ENCODE measurements at places on chromosomes 16 and 17. TPM values are rescaled to one million over a fixed set of nuclear protein-coding genes. Genes with fewer than 3 reads are reported as not detected.

DNA sequence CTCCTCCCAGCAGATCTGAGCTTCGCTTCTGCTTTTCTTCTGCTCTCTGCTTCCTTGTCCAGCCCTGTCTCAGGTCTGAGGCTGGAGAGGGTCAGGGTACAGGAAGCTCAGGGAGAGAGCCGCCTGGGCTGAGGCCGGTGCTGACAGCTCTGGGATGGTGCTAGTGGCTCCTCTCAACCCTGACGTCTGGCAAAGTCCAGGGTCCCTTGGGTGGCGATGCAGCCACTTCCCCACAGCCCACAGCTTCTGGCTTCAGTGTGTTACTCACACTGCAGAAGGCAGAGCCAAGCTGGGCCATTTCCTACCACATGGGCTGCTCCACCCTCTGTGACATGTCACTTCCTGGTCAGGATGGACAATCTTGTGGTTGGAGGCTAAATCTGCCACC is at the start of gene CD300C:
TSS of gene CD300C (minus strand) at position 273 of the 388 bp plus-strand sequence. CDS start 333 bp downstream, outside the sequence.
- H3K4me3 ChIP-seq, result no peak within 1 kb of the TSS
- DNase-seq, result no peak
- no peaks in the 10 kb centered on the region for H3K36me3 ChIP-seq
- H3K27ac ChIP-seq, result peak within 1 kb of the TSS; percentile 17

GRCh38 chr16:26816266-26816665 is 250.5 kb upstream of the C16orf82 start:
- H3K36me3 ChIP-seq, result no peaks in the 10 kb centered on the region
- H3K4me1 ChIP-seq, result no peaks in the 10 kb centered on the region
- no peak overlapping the region for H3K4me3 ChIP-seq
- DNase-seq, result no peak
- H3K27ac ChIP-seq, result no peak overlapping the region
- peaks cover 30% of the 10 kb centered on the region for H3K27me3 ChIP-seq

DNA sequence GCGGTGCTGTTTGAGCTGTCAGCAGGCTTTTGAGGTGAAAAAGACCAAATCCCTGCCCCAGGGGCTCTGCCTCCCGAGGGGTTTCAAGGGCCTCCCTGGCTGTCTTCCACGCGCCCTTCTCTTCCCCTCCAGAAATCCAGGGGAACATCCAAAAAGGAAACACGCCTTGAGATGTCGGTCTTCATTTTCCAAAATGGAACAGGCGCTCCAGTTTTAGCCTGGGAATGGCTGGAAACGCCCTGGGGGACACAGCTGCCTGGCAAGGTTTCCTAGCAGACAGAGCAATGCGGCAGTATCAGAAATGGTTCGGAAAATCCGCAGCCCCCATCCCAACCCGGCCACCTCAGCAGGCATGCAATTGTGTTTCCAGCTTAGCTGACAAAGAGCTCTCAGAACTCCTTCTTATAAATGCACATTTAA is 16.6 kb upstream of the LITAF start:
- no peaks in the 10 kb centered on the region for H3K4me1 ChIP-seq
- DNase-seq, result no peak
- peaks cover 3% of the 10 kb centered on the region for H3K27me3 ChIP-seq
- H3K27ac ChIP-seq, result no peak overlapping the region
- no peaks in the 10 kb centered on the region for H3K36me3 ChIP-seq

DNA sequence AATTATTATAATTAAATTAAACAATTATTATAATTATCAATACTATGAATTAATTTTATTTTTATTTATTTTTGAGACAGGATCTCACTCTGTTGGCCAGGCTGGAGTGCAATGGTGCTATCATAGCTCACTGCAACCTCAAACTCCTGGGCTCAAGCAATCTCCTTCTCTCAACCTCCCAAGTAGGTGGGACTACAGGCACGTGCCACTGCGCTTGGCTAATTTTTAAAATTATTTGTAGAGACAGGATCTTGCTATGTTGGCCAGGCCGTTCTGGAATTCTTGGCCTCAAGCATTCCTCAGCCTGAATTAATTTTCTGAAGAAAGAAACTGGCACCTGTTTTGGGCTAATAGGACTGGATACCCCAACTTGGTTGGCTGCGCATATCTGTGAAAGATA is 10.3 kb downstream of the GNA13 start:
- no peaks in the 10 kb centered on the region for H3K27me3 ChIP-seq
- H3K36me3 ChIP-seq, result peaks cover 24% of the 10 kb centered on the region
- DNase-seq, result no peak

TP53TG3 gene
- not detected for total RNA-seq

DNA sequence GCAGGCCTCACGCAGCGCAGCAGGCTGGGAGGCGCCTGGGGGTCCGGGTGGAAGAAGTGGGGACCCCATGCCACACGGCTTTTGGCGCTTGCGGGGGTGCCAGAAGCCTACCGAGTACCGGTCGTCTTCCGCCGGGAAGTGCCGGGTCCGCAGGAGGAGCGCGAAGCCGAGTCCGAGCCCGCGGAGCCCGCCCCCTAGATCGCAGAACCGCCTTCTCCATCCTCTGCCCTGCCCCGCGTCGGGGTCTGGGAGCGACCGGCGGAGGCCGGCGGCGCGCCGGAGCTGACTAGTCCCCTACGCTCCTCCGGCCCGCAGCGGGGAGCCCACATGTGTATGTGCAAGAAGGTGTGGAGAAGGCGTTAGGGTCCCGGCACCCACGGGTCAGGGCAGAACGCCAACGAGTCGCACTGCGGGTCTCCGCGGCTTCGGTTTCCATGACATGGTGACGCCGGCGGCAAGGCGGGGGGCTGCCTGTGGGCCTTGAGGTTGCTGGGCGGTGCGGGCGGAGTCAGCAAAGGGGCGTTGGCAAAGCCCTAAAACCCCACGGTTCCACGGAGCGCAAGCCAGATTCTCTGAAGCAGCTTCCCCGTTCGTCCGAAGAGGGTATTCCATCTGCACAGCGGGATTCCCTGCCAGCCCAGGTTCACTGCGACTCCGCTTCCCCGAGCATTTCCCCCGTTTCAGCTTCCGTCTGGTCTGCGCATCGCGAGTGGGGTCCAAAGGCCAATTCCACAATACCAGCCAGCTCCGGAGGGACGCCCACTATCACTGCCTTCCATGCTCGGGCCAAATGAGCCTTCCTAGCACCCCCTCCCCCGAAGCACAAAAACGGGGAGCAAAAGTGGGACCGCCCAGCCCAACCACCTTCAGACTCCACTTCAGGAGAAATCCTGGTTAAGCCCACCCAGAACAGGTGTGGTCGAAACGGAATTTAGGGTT is 2.3 kb upstream of the LHX1 start:
- H3K4me3 ChIP-seq, result peak overlapping the region; percentile 65
- no peak overlapping the region for H3K27ac ChIP-seq
- H3K4me1 ChIP-seq, result peaks cover 46% of the 10 kb centered on the region
- DNase-seq, result no peak
- H3K27me3 ChIP-seq, result peaks cover 96% of the 10 kb centered on the region

- H3K4me1 ChIP-seq, result no peaks in the 10 kb centered on the region
- peaks cover 12% of the 10 kb centered on the region for H3K27me3 ChIP-seq
- no peaks in the 10 kb centered on the region for H3K36me3 ChIP-seq
- DNase-seq, result no peak
- H3K27ac ChIP-seq, result no peak overlapping the region
These were observed 79.7 kb downstream of the CYLD start for GRCh38 chr16:50821586-50821985.

DNA sequence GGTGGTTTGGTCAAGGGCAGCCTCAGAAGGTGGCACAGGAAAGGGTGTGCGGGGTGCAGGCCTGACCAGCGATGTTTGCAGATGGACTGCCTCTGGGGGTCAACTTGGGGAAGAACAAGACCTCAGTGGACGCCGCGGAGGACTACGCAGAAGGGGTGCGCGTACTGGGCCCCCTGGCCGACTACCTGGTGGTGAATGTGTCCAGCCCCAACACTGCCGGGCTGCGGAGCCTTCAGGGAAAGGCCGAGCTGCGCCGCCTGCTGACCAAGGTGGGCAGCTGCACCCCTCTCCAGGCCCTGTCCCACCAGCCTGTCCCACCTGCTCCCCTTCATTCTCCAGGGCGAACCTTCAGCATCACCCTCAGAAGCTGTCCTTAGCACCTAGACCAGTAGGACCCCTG is 12.5 kb downstream of the DHODH start:
- H3K4me3 ChIP-seq, result no peak overlapping the region
- H3K27ac ChIP-seq, result no peak overlapping the region
- peaks cover 20% of the 10 kb centered on the region for H3K36me3 ChIP-seq
- no peaks in the 10 kb centered on the region for H3K4me1 ChIP-seq

DNA sequence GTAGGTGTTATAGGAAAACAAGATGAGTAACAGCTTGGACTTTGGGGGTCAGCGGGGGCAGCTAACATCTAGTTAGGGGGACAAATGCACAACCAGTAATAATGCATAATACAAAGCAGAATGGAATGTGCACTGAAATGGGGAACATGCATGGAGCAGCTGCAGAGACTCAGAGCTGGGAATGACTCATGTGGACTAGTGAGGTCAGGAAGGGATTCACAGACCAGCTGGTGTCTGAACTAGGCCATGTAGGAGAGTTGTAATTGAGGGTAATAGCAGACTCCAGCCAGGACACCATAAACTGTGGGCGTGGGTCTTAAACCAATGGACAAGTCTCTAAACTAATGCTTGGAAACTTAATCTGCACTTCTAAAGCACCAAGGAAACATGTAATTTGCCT is 176.8 kb upstream of the ASIC2 start:
- DNase-seq, result no peak
- H3K4me3 ChIP-seq, result no peak overlapping the region
- H3K4me1 ChIP-seq, result no peaks in the 10 kb centered on the region
- H3K36me3 ChIP-seq, result no peaks in the 10 kb centered on the region

DNA sequence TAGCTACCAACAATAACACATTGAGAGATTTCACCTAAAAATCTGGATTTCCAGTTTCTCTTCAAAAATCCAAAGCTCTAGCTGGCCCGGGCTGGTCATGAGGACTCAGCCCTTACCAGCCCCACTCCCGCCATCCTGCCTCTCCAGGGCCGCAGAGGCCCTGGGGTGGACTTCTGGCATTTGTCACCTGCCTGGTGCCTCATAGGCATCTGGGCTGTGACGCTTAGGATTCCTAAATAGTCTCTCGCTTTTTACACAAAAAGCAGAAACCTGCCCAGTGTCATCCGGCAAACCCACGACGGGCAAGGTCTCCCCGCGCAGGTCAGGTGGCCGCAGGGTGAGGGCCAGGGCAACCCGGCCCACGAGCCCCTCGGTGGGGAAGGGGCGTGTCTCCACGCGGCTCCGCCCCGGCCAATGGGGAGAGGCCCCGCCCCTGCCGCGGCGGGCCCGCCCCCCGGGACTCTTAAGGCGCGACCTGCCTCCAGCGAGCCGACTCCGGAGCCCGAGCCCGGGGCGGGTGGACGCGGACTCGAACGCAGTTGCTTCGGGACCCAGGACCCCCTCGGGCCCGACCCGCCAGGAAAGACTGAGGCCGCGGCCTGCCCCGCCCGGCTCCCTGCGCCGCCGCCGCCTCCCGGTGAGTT is at the start of gene VASN:
TSS of gene VASN (plus strand) at position 492 of the 644 bp plus-strand sequence. CDS start 9,030 bp downstream, outside the sequence.
- H3K36me3 ChIP-seq, result no peaks in the 10 kb centered on the region
- peak; percentile 76 for DNase-seq
- peaks cover 13% of the 10 kb centered on the region for H3K4me1 ChIP-seq
- peak within 1 kb of the TSS; percentile 67 for H3K27ac ChIP-seq

GRCh38 chr16:2427526-2427925 is 1.7 kb upstream of the CCNF start:
- H3K36me3 ChIP-seq, result no peaks in the 10 kb centered on the region
- H3K27me3 ChIP-seq, result peaks cover 17% of the 10 kb centered on the region
- peaks cover 11% of the 10 kb centered on the region for H3K4me1 ChIP-seq
- no peak for DNase-seq
- H3K27ac ChIP-seq, result no peak overlapping the region
- H3K4me3 ChIP-seq, result peak overlapping the region; percentile 49

DNA sequence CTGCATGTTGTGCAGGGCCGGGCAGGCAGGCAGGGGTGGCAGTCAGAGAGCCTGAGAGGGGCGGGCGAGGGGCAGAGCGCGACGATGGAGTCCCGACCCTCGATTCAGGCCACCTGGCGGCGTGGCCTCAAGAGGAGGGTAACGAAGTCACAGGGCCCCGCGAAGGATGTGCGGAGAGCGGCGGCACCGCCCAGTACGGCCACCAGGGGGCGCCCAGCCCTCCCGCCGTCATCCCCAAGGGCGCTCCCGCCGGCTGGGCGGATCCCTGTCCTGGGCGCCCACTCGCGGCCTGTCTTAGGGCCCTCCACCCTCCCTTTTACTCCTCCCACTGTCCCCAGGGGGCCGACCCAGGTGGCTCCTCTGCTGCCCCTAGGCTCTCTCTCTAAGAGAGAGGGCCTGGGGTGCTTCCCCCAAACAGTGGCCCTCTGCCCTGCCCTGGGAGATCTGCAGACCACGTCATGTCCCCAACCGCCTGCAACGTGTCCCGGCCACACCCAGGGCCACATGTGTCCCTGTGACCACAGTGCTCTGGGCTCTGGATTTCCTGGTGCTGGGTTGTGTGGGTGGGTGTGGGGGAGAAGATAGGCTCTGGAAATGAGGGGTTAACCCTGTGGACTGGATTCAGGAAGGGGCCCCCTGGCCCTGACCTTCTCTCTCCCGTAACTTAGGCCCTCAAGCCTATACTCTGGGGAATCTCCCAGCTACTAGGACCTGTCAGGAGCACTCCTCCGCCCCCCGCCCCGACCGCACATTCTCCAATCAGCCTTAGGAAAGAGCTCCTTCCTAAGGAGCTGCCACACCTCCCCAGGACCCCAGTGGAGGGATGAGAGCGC is 5.9 kb downstream of the DPEP2 start:
- H3K27me3 ChIP-seq, result peaks cover 4% of the 10 kb centered on the region
- no peaks in the 10 kb centered on the region for H3K36me3 ChIP-seq
- H3K27ac ChIP-seq, result no peak overlapping the region
- peak; percentile 74 for DNase-seq
- H3K4me3 ChIP-seq, result no peak overlapping the region

CMTM1 gene
- 9.0 TPM for total RNA-seq

GRCh38 chr16:64304951-64305350 is 816.9 kb downstream of the CDH11 start:
- H3K36me3 ChIP-seq, result no peaks in the 10 kb centered on the region
- no peak overlapping the region for H3K4me3 ChIP-seq
- no peaks in the 10 kb centered on the region for H3K4me1 ChIP-seq
- no peak overlapping the region for H3K27ac ChIP-seq
- no peak for DNase-seq

NXN gene
- 56.0 TPM for total RNA-seq

DNA sequence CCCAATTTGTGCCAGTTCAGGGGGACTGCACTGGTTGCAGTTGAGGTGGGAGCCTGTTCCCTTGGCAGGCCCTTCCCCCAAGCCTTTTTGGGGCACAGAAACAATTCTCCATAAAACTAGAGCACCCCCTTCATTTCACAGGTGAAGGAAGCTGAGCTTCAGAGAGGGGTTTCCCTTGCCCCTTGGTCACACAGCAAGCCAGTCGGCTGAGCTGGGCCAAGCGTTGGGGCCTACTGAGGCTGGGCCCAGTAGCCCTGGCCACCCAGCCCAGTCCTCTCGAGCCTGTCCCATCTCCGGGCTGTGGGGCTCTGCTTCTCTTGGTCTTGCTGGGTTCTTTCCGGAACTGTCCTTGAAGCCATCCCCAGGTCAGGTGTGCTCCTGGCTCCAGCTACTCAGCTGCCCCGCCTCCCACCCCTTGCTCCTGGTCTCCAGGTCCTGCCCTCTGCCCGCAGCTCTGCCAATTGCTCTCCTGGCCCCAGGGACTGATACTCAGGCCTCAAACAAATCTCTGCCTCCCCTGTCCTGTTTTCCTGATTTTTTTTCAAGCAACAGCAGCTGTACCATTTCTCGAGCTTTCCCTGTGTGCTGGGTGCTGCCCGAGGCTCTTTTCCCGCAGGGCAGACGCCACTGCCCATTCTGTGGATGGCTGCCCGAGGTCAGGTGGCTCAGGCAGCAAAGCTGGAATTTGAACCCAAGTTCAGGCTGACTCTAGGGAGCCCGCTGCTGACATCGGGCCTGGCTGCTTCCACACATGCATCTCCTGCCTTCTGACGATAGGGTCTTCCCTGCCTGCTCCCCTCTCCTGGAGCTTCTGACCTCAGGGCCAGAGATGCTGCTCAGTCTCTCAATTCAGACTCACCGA is 87.4 kb upstream of the NKD1 start:
- no peak for DNase-seq
- H3K36me3 ChIP-seq, result no peaks in the 10 kb centered on the region
- H3K4me3 ChIP-seq, result no peak overlapping the region
